Erythroblast (primary cell): ENCODE measurements at places on chromosomes 3 and 15.

DNA sequence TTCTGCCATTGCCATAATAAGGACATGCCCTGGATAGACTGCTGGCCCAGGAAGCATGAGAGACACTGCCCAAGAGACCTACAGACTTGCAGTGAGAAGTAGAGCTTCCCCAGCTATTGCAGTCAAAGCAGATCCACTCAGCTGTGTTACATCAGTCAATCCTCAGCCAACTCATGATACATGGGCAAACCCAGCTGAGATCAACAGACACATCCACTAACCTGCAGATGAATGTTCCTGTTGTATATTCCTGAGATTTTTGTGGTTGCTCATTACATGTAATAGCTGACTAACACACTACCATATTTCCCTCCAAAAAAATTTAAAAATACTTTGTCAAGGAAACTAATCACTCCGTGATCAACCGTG is 68.6 kb downstream of the DCLK3 start:
- peak; percentile 56 for DNase-seq

DNA sequence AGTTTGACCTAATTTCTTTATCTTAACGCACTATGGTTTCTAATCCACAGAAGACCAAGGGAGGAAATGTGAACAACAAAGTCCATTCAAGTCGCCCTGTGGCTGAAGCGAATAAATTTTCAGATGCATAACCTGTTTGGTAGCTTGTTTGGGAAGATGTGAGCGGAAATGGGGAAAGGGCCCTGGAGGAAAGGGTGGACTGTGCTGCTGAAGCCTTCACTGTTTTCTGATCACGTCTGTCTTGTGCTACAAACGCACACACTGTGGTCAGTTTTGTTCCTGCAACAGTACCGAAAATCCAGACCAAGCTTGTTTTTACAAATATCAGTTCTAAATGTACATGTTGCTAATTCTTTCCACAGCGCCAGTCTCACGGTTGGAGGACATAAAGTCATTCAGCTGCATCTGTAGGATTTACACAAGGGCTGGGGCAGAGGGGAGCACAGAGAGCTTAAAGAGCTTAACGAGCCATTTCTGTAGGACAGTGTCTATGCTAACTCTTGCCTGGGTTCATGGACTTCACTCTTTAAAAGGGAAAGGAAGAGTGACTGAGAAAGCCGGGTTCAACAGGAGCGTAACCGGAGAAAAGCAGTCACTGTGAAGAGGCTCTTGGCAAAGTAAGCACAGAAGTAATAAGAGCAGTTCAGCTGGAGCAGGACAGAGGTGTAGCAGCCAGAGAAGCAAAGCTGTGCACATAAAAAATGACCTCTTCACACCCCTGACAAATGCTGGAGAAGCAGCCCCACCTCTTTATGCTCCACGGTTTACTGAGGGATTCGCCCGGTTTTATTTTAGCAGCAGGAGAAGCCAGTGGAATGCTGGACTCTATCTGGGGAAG is 66.6 kb downstream of the USF3 start:
- no peak for DNase-seq

GRCh38 chr3:114454551-114455251 is 160.9 kb downstream of the TIGIT start:
- DNase-seq: no peak

DNA sequence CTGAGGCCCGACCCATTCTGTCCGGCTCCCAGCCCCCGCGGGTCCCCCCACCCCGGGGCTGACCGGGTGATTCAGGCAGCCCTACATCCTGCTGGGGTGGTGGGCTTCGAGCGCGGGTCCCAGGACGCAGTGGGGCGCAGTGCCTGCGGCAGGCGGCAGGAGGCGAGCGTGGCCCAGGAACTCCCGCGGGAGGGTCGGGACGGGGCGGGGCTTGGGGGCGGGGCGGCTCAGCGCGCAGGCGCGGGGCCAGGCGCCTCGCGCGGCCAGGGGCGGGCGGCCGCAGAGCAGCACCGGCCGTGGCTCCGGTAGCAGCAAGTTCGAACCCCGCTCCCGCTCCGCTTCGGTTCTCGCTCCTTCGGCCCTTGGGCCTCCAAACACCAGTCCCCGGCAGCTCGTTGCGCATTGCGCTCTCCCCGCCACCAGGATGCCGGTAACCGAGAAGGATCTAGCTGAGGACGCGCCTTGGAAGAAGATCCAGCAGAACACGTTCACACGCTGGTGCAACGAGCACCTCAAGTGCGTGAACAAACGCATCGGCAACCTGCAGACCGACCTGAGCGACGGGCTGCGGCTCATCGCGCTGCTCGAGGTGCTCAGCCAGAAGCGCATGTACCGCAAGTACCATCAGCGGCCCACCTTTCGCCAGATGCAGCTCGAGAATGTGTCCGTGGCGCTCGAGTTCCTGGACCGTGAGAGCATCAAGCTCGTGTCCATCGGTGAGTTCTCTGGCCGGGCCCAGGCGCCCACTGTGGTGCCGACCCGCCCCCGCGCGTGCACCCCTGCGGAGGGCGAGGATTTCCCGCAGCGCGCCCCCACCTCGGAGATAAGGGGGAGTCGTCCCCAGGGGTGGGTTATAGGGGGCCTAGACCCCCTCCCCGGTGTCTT is at the start of gene FLNB:
Gene FLNB (plus strand): TSS at position 282 of the 885 bp plus-strand sequence. CDS start 143 bp downstream, at position 425.
- DNase-seq: peak; percentile 91

DNA sequence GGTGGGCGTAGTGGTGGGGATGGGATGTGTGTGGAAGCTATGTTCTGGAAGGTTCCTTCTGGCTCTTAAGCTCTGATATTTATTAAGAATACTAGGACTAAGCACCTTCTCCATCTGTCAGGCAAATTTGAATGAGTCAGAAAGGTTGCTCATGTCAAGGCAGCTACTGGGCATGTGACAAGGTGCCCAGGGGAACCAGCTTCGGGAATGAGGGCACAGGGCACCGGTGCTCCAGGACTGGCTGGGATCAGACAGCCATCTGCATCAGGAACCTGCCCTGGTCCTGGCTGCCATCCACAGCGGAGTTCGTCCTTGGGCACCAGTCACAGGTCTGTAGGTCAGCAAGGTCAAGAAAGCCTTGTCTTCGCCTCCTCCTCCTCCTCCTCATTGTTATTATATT is 32.5 kb downstream of the CA12 start:
- DNase-seq: no peak

DNA sequence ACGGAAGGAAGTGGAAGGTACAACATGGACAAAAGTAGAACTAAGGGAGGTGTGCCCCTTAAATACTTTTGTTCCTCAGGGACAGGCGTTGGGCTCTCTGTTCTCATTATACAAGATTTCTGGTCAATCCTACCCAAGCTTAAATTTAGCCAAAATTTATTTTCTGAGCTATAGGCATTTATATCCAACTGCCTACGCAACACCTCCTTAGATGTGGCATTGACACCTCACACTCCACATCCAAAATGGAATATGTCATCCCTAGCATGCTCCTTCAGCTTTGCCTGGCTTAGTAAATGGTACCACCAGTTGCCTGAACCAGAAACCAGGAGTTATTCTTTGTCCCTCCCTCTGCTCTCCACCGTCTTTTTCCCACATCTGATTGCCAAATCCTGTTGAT is 26.2 kb downstream of the FANCD2OS start:
- no peak for DNase-seq

DNA sequence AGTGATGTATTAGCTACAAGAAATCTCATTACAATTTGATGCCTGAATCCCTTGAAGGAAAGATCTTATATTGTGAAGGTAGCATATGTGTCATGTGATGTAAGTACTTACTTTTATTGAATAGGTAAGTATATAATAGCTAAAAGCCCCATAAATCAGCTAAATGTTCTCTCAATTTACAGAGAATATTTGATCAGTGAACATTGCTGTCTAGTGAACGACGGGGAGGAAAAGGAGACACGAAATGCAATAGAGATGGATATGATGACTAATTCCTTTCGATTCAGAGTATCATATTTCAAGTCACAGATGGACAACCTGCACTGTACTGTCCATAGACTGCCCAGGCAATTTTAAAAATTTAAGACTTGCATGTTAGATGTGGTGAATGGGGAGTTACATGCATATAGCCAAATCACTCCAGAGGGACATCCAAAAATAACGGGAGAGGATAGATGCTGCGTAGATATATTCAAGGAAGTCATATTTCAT is 462.1 kb upstream of the CDIN1 start:
- no peak for DNase-seq

- peak; percentile 18 for DNase-seq
Measured at GRCh38 chr3:17798000-17798399, 55.6 kb upstream of the TBC1D5 start.

- DNase-seq: no peak
Measured at GRCh38 chr3:171058873-171059603, 32.5 kb upstream of the SLC2A2 start.

DNA sequence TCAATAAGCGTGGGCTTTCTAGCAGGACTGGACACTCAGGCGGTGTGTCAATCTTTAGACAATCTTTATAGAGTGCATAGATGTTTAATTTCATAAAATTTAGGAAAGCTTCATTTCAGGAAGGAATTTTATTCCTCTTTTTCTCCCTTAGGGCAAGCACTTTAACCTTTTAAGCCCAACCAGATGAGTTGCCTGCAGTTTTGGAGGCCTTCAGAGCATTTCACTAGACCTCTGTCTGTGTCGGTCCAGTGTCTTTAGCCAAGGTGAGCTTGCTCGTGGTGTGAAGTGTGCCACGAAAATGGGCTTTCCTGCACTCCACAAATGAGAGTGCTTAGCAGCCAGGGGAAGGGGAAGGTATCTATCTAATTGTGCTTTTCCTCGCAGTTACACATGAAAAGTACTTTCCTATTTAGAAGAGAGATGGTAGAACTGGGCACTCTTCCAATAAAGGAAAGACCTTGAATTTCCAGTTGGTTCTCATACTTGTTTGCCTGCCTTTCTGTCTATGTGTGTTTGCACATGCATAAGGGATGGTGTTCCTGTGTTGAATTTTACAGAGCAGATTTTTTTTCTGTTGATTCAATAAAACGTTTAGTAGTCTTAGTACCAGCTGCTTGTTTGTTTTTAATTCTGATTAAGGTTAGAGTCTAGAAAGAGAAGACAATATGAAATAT is 53.6 kb downstream of the FEZF2 start:
- no peak for DNase-seq

GRCh38 chr15:48751595-48751994 is 59.3 kb downstream of the CEP152 start:
- no peak for DNase-seq

DNA sequence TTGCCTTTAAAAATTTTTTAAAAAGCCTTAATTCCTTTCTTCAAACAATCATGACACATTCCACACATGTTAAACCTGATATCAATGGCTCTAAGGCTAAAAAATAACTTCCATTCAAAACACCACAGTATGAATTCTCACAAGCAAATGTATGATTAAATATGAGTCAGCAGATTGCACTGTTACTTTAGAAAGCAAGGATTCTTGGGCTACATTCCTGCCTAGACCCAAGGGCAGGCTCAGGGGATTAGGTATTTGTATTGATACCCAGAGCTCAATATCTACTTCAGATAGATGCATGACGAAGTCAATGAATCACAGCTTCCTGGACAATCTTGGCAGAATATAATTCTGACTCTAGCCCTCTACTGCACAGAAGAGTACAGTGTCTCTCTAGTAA is 65.7 kb downstream of the RARB start:
- DNase-seq: no peak

DNA sequence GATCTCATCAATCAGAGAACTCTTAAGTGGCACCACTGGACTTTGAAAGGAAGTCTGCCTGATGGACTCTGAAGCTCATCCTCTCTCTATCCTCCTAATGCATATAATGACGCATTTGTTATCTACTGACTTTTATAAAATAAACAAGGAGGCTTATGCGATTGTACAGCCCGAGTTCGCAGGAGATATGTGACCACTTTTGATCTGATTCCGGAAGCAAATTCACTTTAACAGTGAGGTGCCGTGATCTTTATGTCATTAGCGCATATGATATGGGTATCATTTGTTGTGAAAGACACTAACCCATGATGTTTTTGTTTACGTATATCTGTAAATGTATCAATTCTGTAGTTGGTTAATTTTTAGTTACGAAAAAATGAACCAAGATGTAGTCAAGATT is 427 bp upstream of the RNF111 start:
- DNase-seq: no peak

GRCh38 chr15:99423186-99424130 is 142.3 kb upstream of the MEF2A start:
- DNase-seq: no peak

- no peak for DNase-seq
Measured at GRCh38 chr3:33233884-33234283, 15.3 kb upstream of the SUSD5 start.

DNA sequence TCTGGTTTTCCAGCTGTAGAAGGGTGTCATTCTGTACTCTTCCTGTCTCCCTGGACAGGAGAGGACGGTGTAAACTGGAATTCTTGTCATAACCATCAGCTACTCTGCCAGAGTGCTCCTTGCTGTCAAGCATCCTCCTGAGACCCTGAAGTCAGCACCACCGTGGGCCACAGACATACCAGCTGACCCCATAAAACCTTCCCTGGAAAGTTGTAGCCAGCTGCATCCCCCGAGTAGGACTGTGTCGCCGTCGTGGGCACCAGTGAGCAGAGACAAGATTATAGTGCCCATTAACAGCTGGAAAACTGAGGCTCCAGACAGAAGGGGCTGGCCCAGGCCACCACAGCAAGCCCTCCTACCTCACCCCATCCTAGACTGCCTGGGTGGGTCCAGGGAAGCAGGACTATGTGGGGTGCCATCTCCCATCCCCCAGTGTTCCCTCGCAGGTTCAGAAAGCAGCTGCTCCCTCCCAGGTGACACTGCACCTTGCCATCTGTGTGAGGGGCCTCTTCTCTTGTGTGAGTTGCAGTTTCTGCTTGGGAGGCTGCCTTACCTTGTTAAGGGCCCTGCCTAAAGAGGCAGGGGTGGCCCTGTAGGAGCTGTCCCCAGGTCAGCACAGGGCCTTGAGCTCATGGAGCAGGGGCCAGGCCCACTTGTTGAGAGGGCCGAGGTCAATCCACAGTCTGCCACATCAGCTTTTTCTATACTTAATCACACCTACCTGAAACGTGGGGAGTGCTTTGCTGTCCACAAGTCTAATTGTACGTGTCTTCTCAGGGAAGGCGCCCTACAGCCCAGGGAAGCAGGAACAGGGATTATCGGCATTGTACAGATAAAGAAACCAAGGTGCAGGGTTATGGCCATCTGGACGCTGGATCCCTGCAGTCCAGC is 191.9 kb upstream of the LINGO1 start:
- no peak for DNase-seq

DNA sequence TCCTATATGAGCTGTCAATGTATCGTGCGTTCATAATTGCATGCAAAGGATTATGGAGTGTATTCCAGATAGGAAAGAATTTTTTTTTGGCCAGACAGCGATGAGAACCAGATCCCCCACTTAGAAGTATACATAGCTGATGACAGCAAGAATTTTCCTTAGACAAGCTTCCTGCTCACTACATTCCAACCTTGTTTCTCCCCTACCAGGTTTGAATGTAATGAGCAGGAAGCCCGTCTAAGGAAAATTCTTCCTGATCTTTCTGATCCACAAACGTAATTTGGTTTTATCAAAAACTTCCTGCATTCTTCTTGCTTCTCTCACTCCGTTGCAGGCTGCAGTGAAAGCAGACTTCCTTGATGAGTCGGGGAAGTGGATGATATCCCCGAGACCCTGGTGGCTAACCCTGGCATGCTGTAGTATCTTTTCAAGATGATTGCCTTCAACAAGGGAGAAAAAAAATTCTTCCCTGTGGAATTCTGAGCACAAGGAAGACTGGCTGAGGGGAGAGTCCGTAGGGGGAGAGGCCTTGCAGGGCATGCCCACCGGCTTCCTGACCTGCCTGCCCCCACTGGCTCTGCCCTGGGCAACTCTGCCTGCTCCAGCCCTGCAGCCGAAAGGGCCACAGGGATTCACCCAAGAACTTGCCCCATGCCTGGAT is 243.1 kb downstream of the TLE3 start:
- DNase-seq: no peak

GRCh38 chr3:14320219-14320618 is 82.2 kb upstream of the SLC6A6 start:
- DNase-seq: no peak

- DNase-seq: peak; percentile 64
Measured at GRCh38 chr15:90664650-90665287, 52.4 kb upstream of the BLM start.
